ENCODE measurements at places on chromosomes 11 and 22. TPM values are rescaled to one million over a fixed set of nuclear protein-coding genes. Genes with fewer than 3 reads are reported as not detected.

Gene CDON
- 2.1 TPM for total RNA-seq

Gene KRTAP5-9
- total RNA-seq = not detected

Gene PLAAT5
- total RNA-seq = not detected

Gene ALDH3B1
- total RNA-seq = 0.40 TPM

Gene ADORA2A
- total RNA-seq = 86.7 TPM

Gene MMP12
- total RNA-seq = not detected

- peak; percentile 73 for DNase-seq
Observed at GRCh38 chr11:76918941-76919386, 58.2 kb downstream of the ACER3 start.

GRCh38 chr11:19279451-19279850, 38.7 kb upstream of the E2F8 start:
- peak; percentile 78 for DNase-seq

DNA sequence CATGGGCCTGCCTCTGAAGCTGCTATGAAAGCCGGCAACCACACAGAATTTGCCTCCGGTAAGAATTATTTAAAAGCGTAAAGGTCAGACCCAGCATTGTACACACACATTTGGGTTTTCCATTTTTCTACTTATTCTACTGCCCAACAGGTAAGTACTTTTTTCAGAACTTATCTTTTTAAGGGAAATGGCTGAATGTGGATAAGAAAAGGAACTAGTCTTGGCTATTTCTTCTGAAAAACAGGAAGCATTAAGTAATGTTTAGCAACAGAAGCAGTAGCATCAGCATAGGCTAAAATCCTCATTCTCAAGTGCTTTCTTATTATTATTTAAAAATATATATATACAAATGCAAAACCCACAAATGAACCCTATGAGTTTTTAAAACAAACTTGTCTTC, 103.1 kb downstream of the MPPED2 start:
- no peak for DNase-seq

GRCh38 chr11:107263844-107264563, 193.6 kb downstream of the CWF19L2 start:
- DNase-seq = no peak

DNA sequence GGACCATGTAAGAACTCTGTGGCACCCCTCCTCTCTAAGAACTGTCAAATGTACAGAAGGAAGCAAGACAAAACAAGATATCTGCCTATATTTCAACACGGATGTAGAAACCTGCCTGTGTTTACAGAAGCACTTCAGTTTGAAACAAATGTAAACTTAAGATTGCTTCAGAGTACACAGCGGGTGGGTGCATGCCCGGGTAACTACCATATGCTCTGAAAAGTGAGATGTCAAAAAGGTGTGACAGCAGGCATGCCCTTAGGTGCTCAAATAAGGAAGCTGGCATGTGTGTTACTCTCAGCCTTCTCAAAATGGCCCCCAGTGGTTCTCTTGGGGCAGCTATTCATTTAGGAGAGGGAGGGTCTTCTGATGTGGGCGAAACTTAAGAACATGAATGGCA, 5.2 kb downstream of the ACP2 start:
- no peak for DNase-seq

- no peak for DNase-seq
Observed at GRCh38 chr11:34358258-34358727, 483 bp upstream of the ABTB2 start.
